ENCODE measurements at places on chromosomes 11 and 22.

GRCh38 chr11:130449996-130450769 is 1.7 kb downstream of the ADAMTS15 start:
- no peak for DNase-seq

GRCh38 chr11:48044577-48044976 is 64.2 kb downstream of the PTPRJ start:
- no peak for DNase-seq

DNA sequence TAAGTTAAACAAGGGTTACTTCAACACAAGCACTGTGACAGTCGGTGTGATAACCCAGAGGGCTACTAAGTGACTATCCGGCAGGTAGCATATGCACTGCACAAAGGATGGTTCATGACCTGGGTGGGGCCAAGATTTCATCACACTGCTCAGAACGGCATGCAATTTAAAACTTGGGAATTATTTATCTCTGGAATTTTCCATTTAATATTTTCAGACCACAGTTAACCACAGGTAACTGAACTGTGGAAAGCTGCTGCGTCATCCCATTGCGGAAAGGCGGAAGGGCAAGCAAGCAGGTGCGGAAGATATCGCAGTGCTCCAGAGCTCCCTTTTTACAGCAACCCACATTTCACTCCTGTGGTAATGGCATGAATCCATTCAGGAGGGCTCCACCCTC is 540.8 kb downstream of the INSC start:
- DNase-seq, result no peak

GRCh38 chr11:19951558-19952115 is 208.6 kb downstream of the DBX1 start:
- no peak for DNase-seq
